IMR-90 (cell line): ENCODE measurements at places on chromosomes 3 and 15. TPM values are rescaled to one million over a fixed set of nuclear protein-coding genes. Genes with fewer than 3 reads are reported as not detected.

GRCh38 chr15:47503876-47504275 lies 213.4 kb upstream of the SEMA6D start:
- DNase-seq: no peak

DNA sequence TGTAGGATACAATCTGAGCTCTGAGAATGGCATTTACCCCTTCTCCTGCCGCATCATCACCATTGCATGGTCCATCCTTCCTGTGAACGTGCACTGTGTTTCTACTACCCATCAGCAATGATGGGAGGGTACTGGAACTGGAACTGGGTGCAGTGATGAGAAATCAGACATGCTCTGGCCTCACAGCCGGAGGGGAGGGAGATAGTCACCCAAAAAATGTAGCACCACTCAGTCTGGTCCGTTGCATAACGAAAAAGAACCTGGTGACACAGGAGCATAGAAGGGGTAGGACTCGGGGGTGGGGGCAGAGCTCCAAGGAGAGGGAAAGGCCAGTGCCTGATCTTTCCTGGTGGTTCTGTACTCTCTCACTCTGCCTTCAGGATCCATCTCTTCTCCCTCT lies 205.0 kb downstream of the RPLP1 start:
- DNase-seq: no peak

The FBXL22 gene
- total RNA-seq: 0.28 and 0.36 TPM in 2 replicates

The AADACL2 gene
- total RNA-seq: not detected in 2 replicates

DNA sequence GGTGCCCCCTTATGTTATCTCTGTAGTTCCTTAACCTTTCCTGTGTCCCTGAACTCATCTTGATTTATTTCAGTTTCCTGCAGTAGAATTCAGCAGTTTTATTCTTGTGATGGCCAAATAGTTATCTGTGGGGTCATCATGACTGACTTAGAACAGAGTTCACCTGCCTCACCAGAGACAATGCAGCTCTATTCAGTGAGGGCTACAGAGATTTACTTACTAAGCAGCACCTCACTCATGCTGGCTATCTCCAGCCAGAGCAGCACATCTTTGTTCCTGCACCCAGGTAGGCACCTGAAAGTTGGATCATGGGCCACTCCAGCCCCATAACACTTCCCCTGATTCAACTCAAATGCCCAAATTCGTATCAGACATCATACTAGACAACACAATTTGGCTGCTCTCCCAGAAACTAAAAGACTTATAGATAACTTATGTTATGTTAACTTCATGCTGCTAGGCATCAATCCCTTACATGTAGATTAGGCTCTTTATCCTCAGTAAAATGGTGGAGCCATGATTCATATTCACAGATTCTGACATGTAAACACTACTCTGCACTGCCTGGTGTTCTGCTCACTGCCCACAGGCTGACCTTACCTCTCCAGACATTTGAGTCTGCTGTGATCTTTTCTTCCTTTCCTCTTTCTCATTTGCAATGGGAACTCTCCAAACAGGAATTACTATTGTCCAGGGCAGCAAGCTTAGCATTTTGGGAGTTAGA lies 9.3 kb upstream of the GOLGB1 start:
- peak; percentile 38 for DNase-seq

- no peak for DNase-seq
Measured at GRCh38 chr15:49808341-49808740, 187.5 kb downstream of the DTWD1 start.

- DNase-seq: peak; percentile 58
Measured at GRCh38 chr15:68368731-68369435, 63.1 kb downstream of the ITGA11 start.

DNA sequence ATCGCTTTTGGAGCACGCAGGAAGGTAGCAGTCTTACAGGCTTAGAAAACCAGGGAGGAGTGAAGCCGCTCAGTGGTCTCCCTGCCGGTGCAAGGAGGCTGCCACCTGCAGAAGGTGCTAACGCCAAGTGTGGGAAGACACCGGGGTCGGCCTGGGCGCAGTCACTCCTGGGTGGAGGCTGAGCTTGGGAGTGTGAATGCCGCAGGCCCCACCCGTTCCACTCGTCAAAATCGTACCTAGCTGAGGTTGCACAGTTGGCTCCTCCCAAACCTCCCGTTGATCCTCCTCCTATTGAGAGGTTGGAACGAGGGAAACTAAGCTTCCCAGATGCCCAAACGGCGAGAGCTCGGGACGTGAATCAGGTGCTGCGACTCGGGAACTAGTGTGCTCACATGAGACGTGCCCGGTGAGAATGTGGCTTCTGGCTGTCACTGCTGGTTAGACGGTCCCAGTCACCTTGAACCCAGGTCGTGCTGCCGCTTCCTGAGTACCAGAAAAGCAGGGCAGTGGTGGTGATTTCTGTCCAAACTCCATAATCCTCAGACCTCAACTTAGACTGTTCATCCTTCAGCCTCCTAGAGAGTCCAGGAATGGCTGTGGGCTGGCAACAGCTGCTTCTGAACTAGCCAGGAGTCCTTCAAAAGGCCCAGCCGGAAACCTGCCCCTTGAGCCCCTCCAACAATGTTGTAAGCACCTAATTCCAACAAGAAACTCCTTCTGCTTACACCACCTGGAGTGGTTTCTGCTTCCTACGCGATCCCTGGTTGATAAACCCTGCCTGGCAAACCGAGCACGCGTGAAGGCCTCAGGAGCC lies 156.0 kb downstream of the XXYLT1 start:
- DNase-seq: no peak
